Stimulated activated CD4-positive, alpha-beta T cell treated with anti-CD3 and anti-CD28 coated beads, Interleukin-4, amount 100 ng/mL, for 1 hour (primary cell): ENCODE measurements at places on chromosomes 1 and 21.

DNA sequence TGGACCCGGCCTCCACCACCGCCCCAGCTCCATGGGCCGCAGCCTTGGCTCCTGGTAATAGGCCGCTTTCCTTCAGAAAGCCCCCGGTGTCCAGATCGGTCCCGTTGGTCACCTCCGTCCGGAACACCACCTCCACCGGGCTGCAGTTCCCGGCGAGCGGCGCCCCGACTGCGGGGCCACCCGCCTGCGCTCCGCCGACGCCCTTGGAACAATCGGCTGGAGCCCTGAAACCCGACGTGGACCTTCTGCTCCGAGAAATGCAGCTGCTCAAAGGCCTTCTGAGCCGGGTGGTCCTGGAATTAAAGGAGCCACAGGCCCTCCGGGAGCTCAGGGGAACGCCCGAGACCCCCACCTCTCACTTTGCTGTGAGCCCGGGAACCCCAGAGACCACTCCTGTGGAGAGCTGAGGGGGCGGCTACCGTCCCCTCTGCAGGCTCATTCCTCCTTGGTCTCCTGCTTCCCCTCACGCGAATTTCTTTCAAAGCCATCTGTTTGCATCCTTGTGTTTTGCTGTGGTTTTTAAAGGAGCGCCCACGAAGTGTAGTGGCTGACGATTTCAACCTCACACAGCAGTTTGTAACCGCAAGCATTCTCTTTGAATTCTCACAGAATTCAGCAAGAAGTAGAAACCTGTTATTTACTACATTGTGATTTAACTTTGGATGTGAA is 6.0 kb downstream of the FCRLB start:
- DNase-seq: no peak

- no peak for DNase-seq
Observed at GRCh38 chr1:118147522-118147921, 37.5 kb downstream of the SPAG17 start.

GRCh38 chr1:208668991-208669390 is 424.8 kb upstream of the PLXNA2 start:
- no peak for DNase-seq

GRCh38 chr1:215022204-215022603 is 60.3 kb upstream of the KCNK2 start:
- no peak for DNase-seq

- no peak for DNase-seq
Observed at GRCh38 chr1:98331243-98331642, 330.3 kb upstream of the SNX7 start.

DNA sequence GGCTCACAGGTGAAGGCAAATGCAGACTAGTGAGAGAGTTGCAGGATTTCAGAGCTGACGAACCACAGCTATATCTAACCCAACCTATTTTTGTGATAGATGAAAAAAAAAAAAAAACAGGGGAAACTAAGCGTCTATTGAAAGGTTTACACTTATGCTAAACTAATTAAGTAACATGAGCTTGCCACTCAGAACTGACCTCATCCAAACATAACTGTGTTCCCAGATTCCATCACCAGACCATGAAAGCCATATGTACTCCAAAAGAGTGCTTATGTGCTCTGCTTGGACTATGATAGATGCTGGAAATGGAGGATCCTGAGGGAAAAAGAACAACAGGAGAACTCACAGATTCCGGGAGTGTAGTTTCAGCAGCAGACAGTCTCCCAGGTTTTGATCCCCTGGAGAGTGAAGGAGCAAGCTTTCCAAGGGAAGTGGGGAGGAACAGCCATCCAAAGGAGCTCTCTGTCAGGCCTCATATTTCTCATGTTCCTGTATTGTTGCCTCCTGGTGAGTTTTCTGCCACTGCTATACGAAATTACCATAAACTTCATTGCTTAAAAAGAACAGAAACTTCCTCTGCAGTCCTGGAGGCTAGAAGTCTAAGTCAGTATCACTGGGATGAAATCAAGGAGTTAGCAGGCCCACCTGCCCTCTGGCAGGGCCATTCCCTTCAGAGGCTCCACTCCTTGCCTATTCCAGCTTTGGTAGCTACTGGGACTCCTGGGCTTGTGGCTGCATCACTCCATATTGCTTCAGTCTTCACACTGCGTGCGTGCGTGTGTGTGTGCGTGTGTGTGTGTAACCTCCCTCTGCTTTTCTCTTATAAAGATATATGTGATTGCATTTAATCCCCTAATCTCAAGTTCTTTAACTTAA is 38.1 kb downstream of the NIBAN1 start:
- DNase-seq: no peak

- no peak for DNase-seq
Observed at GRCh38 chr1:247401310-247402119, 14.5 kb upstream of the NLRP3 start.

GRCh38 chr1:34845131-34845901 is 14.2 kb downstream of the SMIM12 start:
- DNase-seq: no peak
